ENCODE measurements at places on chromosomes 3 and 15. TPM values are rescaled to one million over a fixed set of nuclear protein-coding genes. Genes with fewer than 3 reads are reported as not detected.

The FBXL22 gene
- total RNA-seq: 2.1 TPM

DNA sequence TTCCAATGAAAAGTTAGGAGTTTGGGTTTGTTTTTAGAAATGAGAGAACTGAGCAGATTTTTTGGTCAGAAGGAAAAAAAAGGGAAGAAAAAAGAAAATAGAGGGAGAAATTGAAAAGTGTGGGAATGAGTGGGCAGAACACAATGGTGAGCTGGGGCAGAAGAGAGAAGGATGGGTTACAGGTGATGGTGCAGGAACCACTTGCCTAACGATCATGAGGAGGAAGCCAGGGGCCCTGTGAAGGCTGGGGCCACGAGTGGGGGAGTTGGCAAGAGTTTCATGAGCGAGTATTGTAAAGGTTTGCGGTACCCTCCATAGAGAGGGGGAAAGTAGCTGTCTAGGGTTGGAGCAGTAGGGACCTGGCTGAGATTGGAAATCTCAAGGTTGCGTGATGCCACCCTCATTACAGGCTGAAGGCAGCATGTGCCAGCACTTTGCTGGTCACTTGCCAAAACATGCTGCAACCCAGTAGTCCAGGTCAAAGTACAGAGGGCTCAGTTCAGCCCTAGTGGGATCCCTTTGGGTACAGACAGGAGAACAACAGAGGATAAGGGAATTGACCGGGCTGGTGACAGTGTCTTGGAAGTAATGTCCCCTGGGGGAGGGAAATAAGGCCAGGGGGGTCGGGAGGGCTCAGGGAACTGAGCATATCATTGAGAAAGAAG lies 6.6 kb downstream of the IVD start:
- DNase-seq: no peak

GRCh38 chr3:144763878-144764454 lies 792.3 kb downstream of the DIPK2A start:
- no peak for DNase-seq

The C3orf20 gene
- not detected for total RNA-seq

GRCh38 chr15:72685301-72685924 lies 569 bp downstream of the HIGD2B start:
- DNase-seq: no peak

GRCh38 chr3:78844307-78844706 lies 923.5 kb downstream of the ROBO1 start:
- no peak for DNase-seq

- DNase-seq: no peak
Observed at GRCh38 chr15:38844736-38845135, 280.1 kb upstream of the RASGRP1 start.

GRCh38 chr3:40173227-40173721 lies 136.2 kb upstream of the EIF1B start:
- no peak for DNase-seq

DNA sequence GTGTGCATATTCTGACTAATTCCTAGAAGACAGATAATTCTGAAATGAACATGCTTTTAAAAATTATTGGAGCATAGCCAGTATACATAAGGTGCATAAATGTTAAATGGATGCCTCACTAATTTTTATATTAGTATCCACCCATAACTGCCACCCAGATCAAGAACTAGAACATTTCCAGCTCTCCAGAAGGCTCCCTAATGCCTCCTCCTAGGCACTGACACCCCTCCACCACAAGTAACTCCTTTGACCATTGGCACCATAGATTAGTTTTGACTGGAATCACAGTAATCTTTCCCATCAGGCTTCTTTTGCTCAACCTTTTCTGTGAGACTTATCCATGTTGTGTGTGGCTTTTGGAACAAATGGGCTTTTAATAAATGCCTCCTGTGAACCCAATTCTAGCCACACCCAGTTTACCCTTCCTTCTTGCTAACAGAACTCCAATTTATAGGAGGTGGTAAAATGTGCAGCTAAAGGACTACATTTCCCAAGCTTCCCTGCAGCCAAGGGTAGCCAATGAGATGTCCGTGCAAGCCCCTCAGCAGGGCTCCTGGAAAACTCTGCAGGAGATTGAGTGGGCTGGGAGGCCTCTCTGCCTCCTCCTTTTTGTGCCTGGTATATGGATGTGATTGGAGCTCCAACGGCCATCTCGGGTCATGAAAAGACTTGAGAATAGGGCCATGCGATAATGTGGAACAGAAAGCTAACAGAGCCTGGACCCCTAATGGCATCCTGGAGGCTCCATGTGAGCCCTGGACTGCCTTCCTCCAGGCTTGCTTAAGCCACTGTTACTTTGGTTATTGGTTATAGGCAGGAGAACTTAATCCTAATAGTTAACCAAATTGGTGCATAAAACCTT lies 322.6 kb upstream of the TLE3 start:
- DNase-seq: no peak

The NRG4 gene
- not detected for total RNA-seq

GRCh38 chr3:30643763-30644462 lies 37.5 kb downstream of the TGFBR2 start:
- DNase-seq: no peak

DNA sequence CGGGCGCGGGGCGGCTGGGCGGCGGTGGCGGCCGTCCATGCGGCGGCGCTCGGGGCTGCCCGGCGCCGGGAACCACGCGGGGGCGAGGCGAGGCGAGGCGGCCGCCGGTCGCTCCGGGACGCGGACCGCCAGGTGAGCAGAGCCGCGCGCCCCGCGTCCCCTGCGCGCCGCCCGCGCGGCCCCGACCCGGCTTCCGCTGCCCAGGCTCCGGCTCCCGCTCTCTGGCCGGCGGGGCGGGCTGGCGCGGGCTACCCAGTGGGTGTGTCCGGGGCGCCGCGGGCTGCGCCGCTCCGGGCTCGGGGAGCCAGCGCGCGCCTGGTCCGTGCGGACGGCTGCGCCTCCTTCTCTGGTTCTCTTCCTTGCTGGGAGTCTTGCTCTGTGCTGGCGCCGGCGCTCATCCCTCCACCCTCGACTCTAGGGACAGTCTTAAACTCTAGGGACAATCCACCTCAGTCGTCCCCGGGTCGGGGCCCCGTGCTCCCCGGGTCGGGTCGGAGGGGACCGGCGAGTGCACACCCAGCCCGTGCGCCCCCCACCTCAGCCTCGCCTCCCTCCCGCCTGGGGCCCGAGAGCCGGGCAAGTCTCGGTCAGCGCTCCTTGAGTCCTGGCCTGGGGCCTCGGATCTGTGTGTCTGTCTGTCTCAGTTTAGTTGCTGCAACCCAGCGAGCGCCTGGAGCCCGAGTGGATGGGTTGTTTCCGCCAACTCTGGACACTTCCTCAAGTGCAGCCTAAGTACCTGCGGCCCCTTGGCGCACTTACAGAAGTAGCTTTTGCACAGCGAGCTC lies 488 bp downstream of the THSD4 start:
- DNase-seq: peak; percentile 66

- DNase-seq: no peak
Observed at GRCh38 chr3:69496856-69497255, 111.0 kb upstream of the FRMD4B start.

DNA sequence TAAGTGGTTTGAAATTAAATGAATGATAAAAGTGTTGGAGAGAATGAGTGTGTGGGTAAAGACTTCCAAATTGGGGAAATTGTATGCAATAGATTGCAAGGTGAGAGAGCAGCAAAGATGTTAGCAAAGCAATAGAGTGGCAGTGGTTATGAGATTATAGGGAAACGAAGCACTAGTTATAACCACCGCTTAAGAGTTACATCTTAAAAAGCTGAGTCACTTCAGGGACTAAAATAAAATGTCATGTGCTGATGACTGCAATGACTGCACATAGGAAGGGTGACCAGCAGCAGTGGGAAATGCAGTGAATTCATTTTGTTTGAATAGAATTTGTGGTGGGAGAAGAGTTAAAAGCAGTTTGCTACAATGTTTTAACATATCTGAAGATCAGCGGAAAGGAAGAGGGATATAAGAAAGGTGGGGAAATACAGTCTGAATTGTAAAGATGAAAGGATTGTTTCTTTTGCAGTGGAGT lies 127.3 kb downstream of the RAP2B start:
- DNase-seq: no peak

DNA sequence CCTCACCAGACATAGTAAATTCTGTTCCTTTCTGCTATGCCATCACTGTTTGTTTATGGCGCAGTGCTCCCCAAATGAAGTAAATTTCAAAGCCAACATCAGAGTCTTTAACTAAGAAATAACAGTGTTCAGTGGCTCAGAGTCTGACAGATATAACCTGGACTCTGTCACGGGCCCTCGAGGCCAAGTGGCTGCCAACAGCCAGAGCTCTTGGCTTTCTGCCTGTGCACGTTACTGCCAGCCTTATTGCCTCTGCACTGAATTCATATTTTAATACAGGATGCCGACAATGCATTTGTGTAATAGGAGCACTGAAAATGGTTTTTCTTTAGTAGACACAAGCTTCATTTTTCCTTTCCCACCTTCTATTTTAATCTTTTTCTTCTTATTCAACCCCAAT lies 219.9 kb downstream of the NLGN1 start:
- DNase-seq: no peak

- DNase-seq: no peak
Observed at GRCh38 chr3:64890006-64890405, 202.2 kb upstream of the ADAMTS9 start.

GRCh38 chr3:177529716-177530335 lies 332.5 kb upstream of the TBL1XR1 start:
- no peak for DNase-seq

DNA sequence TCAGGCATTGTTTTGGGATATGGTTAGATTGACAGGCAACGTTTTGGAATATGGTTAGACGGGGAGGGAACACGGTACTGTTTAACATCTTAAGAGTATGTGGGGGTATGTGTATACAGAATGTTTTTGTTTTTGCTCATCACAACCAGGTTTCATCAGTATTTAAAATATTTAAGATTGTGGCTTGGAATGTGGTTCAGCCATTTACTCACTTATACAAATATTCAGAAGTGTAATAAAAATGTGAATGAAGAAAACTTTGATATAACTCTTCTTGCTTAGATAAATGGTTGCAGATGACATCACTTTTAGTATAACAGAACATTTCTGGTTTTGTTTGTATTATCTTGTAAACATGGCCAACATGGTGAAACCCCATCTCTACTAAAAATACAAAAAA lies 3.9 kb upstream of the PAK2 start:
- DNase-seq: no peak

DNA sequence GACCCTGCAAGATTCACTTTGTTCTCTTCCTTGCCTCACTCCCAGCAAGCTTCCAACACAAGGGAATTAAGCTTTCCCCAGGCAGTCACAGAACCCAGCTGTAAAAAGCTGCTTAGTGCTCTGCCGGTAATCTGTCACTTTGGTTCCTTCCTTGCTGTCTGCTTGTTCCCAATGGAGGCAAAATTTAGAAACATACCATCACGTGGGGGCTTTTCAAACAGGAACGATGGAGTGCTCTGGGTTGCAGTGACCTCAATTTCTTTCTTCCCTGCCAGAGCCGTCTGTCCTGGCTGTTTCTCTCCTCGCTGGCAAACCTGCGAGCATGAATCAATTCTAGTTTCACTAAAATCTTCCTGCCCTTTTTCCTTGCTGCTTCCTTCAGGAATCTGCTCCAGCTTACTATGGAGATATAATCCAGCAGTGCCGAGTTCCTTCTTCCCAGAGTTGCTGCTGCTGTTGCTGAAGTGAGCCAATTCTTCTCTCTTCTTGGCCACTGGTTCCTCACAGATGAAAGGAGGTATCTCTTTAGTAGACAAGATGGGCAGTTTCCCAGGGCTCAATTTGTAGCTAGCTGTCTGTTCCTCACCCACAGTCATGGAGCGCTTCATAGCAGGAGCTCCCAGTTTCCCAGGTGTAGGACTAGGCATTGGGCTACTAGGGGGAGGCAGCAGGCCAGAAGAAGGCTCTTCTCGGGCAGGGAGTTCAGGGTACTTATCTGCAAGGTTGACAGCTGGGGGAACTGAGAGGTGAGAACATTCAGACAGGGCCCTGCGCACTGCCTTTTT lies 88.1 kb downstream of the DHX30 start:
- no peak for DNase-seq

DNA sequence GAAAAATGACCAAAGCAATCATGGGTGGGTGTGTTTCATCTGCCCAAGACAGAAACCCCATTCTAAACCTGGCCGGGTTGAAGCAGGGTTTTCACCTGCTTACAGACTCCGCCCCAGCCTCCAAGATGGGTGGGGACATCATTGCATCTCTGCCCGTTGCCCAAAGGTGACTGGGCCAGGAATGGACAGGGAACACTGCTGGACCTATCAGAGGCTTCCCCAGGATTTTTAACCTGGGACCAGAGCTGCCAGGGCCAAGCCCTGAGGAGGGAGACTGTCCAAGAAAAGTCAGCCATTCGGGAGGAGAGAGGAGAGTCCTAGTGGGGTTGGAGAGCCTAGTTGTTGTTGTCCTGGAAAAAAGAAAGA lies 109.7 kb upstream of the ALDH1A3 start:
- no peak for DNase-seq

The DNAH12 gene
- total RNA-seq: not detected

GRCh38 chr3:47803480-47804025 lies 615 bp downstream of the DHX30 start:
- no peak for DNase-seq

DNA sequence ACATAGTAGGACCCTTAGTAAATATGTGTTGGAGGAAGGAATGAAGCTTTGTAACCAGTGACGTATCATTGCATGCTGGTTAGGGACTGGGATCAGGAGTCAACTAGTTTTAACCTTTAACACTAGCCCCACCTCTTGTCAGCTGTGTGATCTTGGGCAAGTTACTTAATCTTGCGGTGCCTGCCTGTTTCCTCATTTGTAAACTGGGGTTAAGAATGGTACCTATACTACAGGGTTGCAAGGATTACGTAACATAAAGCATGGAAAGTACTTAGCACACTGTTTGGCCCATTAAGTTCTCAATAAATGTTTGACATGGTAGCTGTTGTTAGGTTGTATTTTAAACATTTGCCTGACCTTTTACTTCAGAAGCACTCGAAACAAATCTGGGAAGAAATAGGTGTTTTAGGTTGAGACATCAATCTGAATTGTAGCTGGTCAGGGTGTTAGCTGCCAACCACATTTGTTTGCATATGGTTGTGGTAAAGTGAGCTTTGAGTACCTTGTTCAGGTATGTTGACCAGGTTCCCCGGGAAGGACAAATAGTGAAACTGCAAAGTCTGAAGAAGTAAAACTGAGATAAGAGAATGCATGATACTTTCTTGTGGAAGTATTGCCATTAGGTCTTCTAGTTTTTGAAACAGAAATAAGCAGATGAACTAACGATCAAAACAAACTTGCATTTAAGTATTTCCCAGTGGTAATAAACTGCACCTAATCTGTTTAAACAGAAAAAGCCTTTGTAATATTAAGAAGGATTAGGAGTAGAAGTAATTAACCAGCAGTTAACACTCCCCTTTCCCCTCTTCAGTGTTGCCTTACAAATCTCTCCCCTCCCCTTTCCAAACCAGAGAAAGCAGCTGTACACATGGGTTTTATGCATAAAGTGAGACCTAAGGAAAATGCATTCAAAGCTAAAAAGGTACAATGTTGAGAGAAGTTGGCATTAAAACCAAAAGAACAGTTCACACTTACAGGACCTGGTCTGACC lies 25.8 kb upstream of the SCAANT1 start:
- DNase-seq: no peak

The OPA1 gene
- total RNA-seq: 104 TPM

DNA sequence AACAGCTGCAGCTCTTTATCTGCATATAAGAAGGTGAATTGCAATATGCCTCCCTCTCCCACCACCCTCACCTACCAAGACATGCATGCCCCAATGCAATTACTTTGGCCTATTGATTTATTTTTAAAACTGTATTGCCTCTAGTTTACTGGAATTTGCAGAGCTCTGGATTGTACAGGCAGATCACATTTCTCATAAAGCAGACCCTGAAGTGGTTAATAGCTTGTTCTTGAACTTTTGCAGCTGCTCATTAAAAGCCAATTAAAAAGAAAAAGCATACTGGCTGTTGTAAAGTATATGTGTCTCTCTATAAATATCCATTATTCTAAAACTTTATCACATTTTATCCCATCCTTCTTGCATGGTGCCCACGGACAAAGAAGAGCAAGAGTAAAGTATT lies 221.5 kb upstream of the TOPAZ1 start:
- DNase-seq: no peak

The SOX2 gene
- 25.6 TPM for total RNA-seq

The UNC13C gene
- total RNA-seq: not detected
